Heart left ventricle (tissue), 16 donors: ENCODE measurements at places on chromosomes 1 and 21. TPM values are rescaled to one million over a fixed set of nuclear protein-coding genes. Genes with fewer than 3 reads are reported as not detected.

DNA sequence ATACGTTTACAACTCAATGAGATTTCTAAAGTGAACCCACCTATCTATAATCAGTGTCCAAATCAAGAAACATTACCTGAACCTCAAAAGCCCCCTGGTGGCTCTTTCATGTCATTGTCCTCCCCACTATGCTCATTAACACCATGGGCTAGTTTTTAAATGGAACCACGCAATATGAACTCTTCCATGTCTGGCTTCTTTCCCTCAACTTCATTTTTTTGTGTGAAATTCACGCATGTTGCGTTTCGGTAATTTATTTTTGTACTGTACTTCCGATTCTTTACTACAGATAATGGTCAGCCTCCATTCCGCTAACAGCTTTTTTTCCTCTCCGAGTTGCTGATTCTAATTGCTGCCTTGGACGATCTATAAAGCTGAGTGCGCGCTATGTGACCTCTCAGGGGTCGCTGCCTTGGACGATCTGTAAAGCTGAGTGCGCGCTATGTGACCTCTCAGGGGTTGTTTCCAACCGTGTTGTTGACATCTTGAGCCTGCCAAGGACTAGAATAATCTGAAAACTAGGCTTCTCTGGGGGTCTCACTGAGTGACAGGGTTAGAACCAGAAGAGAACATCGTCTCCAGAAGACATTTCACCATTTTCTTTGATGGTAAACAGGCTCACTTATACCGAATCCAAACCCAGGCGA is 1.1 kb upstream of the CACYBP start:
- DNase-seq, result peak; percentile 41

Gene SERPINC1
- total RNA-seq, result not detected

Gene CD164L2
- total RNA-seq, result not detected

DNA sequence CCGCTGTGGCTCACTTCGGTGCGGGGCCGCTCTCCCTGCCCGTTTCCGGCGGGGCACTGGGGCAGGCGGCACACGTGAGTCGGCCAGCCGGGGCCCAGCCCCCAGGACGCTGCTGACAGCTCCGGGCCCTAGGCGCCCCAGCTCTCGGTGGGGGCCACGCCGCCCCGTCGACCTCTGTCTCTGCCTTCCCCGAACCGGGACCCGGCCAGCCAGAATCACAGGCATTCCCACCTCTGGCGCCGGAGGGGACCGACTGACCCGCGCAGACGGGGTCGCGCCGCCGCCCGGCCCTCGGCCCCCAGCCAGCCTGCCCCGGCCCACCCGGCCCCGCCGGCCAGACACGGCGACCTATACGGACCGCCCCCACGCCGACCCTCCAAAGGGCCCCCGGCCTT is 755 bp downstream of the SCMH1 start:
- peak; percentile 70 for DNase-seq

Gene BLACAT1
- not detected for total RNA-seq

DNA sequence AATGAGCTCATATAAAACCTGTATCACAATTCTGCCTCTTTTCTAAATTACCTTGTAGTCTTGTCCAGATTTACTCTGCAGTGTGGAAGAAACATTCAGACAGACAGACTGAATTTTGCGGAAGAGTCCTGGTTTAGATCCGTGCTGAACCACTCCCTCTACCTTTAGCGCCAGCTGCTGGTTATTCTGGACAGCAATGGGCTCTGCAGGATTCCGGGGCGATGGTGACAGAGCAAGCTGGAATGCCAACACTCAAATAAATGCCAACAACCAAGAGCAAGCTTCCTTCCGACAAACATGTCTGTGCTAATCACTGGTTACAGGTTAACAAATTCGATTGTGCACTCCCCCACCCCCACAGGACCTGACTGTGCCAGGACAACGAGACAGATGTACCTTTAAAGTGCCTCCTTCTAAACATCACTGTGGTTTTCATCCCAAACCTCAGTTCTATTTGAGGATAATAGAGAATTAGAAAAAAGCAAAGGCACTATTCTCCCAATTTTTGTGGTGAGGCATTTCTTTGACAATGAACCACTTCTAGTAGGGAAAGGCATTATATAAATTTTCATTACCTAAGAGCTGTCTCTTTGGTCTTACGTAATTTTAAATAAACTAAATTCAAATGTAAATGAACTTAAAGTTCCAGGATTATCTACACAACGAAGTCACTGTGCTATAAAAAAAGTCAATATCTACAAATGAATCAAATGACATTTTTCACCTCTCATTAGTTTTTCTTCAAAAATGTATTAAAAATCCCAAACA is 90.4 kb downstream of the INTS7 start:
- DNase-seq, result no peak

Gene TNFSF18
- 0.29 TPM for total RNA-seq

DNA sequence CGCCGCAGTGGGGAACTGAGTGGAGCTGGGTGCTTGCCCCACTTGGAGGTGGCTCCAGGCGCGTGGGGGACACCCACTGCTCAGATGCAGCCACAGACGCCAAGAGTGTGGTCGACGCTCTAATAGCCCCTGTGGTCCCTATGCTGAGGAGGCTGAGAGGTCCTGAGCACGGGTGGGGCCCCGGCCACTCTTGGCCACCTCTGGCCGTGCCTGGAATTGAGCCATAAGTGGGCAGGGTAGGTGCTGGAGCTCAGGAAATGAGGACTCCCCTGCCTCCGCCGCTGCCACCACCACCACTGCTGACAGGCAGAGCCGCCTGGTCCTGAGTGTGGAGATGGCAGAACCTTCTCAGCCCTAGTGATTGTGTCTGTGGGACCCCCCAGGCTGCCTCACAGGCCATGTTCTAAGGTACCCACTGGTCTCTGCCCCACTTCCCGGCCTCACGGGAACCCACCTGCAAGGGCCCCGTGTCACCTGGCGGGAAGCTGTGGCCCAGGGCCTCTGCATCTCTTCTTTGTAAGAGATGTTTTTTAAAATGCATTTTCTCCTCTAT is 34.6 kb upstream of the DIP2A start:
- peak; percentile 15 for DNase-seq

DNA sequence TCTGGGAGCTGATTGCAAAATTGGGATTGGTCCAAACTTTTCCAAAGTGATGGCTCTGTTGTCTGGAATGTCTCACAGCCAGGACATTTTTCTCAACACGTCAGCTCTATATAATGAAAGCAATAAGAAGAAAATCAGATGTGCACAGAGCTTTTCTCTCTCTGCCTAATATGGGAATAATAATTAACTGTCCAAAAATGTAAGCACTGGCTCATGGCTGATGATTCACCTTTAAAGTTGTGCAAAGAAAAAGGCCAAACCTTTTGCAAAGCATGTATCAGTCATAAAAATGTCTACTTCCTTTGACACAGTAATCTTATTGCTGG is 30.4 kb downstream of the ZNF281 start:
- DNase-seq, result no peak

- no peak for DNase-seq
These were observed 39.1 kb downstream of the IFI44 start for GRCh38 chr1:78688697-78689096.

DNA sequence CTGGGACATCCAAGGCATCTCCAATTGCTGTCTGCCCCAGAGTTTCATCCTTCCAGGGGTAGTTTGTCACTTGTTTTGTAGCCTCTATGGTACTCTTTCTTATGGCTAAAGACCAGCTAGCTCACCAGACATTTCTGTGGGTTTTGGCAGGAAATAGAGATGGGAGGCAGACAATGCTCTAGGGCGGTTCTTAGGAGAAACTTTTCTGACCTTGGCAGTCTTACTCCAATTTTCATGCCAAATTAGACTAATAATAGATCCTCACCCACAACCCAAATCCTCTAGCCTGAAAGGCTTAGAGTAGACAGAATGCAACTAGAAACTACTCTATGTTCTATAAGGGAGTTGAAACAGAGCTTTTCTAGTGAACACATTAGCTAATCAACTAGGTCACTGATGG is 69.8 kb downstream of the LRIG2 start:
- no peak for DNase-seq

- DNase-seq, result no peak
These were observed 74.0 kb upstream of the ARHGEF16 start for GRCh38 chr1:3380469-3380868.

GRCh38 chr1:3907621-3908165 is 7.6 kb upstream of the C1orf174 start:
- no peak for DNase-seq

- no peak for DNase-seq
These were observed 111.9 kb upstream of the RGS1 start for GRCh38 chr1:192463661-192464060.

DNA sequence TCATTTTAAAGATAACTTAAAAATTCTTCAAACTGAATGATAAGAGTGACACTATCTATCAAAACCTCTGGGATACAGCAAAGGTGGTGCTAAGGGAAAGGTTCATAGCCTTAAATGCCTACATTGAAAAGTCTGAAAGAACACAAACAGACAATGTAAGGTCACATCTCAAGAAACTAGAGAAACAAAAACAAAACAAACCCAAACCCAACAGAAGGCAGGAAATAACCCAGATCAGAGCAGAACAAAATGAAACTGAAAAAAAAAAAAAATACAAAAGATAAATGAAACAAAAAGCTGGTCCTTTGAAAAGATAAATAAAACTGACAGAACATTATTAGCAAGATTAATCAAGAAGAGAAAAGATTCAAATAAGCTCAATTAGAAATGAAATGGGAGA is 6.8 kb downstream of the ODF2L start:
- no peak for DNase-seq

- no peak for DNase-seq
These were observed 37.7 kb downstream of the ODR4 start for GRCh38 chr1:186413319-186413718.

GRCh38 chr21:34974162-34974981 is 74.7 kb downstream of the RUNX1 start:
- no peak for DNase-seq
